ENCODE measurements at places on chromosomes 7 and 10.

DNA sequence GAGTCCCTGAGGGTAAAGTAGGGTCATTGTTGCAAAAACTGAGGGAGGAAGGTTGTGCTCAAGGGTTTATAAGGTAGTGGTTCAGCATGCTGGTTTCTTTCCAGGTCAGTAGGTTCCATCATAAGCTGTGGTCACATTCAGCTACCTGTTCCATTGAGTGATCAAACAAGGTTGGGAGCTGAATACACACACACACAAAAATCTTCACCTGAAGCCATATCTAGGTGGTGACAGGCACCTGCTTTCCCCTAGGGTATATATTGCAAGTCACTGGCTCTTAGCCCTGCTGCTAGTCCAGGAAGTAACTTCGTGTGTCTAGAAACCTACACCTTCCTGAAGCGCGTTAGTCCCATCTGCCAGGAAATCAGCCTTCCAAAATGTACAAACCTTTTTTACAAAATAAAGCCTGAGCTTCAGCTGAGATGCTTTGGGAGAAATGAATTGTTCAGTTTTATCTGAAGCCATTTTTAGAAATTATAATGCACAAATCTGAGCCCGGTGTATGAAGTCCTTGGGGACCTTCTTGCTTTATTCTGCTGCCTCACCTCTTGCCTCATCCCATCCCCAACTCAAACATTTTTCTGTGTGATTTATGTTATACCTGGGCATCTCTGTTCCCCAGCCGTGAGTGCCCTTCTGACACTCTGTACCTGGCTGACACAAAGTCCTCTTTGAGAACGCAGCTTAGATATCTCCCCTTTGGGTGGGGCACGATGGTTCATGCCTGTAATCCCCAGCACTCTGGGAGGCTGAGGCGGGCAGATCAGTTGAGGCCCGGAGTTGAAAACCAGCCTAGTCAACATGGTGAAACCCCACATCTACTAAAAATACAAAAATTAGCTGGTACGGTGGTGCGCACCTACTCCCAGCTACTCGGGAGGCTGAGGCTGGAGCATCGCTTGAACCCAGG is 10.6 kb upstream of the LAMTOR4 start:
- DNase-seq: no peak

DNA sequence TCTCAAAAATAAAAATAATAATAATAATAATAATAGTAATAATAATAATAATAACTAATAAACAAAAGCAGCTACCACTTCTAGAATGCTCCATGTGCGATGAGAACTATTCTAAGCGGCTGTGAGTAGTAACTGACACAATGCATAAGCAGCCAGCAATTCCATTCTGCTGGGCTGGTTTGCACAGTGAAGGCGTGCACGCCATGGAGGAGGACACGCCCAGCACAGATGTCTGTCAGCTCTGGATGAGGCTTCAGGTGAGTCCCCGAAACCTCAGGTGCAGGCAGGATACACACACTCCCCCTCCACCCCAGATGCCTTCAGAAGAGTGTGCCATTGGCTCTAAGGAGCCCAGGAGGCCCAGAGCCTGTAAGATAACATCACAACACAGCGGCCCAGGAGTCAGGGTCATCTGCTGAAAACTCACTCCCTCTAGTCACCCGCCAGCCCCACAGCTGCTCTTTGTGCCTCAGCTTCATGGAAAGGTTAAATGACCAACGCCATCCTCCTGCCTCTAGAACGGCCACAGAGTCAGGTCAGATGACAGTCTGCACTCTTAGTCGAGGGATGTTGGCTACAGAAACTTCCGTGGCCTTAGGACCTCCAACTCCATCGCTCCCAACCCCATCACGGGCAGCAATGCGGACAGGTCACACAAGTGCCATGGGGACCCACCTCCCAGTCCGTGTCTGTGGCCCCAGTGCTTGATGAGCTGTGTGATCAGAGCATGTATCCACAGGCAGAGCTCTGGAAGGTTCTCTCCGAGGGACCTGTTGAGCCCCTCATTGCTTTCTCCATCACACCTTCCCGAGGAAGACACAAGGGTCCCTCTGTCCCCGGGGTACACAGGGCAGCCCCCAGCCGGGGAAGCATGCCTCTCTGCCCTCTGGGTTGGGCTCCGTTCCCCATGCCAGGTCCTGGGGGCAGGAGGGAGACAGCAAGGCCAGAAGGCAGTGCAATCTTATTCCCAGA is 103.9 kb downstream of the CTBP2 start:
- no peak for DNase-seq

- DNase-seq: no peak
Observed at GRCh38 chr7:1455241-1455939, 3.9 kb downstream of the MICALL2 start.

DNA sequence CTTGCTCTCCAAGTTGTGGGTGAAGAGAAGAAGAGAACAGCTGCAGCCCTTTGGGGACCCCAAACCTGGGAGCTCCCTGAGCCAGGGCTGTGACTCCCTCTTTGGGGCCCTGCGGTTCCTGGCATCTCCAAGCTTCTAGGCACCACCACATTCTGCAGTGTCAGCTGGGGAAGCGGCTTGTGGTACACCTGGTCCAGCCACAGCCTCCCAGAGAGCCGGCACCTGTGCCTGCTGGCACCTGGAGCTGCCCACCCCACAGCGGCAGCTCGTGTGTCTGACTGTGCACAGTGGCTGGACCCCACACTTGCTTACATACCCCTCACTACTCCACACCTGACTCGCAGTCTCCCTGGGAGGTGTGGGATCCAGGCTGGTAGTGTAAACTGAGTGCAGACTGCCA is 23.5 kb downstream of the FAM241B start:
- DNase-seq: no peak

DNA sequence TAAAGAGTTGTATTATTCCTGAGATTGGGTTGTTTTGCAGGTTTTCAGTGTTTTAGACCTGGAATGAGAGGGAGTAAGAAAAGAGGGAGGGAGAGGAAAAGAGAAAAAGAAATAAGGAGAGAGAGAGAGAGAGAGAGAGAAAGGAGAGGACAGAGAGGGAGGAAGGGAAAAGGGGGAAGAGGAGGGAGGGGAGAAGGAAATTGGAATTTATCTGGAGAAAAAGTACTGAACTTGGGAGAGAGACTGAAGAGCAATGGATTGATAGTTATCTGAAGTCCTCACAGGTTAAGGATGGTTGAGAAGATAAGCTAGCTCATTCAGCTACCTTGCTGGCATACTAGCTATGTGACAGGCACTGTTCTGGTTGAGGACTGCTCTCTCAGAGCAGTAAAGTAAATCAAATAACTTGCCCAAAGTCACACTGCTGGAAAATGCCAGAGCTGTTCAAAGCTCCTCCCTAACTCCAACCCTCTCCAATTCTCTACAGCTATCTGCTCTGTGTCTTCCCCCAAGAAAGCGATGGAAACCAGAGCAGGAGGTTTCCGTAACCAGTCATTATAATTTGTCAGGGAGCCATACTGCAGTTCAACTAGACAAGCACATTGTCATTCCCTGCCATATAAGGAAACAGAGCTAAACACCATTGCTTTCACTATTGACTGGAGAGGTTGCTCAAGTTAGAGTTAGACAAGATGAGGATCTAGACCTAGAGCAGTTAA is 10.7 kb downstream of the CALD1 start:
- no peak for DNase-seq

DNA sequence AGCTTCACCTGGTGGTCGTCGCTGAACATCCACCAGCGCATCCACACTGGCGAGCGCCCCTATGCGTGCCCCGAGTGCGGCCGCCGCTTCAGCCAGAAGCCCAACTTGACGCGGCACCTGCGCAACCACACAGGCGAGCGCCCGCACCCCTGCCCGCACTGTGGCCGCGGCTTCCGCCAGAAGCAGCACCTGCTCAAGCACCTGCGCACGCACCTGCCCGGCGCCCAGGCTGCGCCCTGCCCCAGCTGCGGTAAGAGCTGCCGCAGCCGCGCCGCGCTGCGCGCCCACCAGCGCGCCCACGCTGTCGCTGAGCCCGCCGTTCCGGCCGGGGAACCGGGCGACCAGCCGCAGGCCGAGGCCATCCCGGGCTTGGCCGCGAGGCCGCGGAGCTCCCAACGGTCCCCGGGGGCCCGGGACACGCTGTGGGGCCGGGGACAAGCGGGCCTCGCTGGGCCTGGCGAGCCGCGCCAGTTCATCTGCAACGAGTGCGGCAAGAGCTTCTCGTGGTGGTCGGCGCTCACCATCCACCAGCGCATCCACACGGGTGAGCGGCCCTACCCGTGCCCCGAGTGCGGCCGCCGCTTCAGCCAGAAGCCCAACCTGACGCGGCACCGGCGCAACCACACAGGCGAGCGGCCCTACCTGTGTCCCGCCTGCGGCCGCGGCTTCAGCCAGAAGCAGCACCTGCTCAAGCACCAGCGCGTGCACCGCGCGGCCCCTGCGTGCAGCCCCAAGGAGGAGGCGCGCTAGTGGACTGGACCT is 18.4 kb downstream of the ZNF775 start:
- DNase-seq: no peak

DNA sequence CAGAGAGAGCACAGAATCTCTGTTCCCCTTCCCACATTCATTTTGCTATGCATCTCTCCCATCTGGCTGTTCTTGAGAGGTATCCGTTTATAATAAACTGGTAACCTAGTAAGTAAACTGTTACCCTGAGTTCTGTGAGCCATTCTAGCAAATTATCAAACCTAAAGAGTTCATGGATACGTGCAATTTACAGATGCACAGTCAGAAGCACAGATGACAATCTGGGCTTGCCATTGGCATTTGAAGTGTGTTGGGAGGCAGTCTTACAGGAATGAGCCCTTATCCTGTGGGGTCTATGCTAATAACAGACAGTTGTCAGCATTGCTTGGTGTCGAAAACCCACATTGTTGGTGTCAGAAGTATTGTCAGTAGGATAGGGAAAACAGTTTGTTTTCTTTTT is 151.8 kb downstream of the CFTR start:
- DNase-seq: no peak

DNA sequence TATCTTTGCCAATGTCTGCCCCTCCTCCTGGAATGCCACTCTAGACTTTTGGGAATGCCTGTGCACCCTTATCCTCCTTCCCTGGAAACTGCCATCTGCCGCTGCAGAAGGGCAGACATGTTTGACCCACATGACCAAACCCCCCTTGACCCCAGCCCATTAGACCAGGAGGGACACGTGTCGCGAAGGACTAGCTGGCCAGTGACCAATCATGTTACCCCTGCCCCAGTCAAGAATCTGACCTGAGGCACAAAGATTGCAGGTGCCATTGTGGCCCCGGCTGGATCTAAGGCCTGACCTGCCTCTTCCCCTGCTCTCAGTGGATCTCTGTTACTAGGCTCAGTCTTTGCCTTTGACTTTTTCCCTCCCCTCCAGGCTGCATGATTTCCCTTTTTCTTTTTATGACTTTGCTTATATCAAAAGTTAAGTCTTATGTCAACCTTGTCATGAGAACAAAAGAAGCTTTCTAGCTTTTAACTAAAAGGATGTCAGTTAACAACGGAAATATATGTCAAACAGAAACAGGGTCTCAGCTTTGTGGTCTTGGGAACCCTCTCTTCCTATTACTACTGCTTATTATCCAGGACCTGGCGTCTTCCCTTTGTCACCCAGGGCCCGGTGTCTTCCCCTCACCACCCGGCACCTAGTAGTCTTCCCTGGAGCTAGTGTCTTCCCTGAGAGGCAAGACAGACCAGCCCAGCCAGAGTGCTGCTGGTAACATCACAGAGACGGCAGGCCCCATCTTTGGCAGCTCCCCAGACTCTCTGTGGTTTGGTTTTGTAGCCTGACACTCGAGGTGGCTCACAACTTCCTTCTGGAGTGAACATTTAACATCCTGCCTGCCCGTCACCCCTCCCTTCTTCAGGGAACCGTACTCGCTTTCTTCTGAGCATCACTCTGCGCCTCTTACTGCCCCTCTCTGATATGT is 24.4 kb upstream of the PPIF start:
- peak; percentile 67 for DNase-seq

DNA sequence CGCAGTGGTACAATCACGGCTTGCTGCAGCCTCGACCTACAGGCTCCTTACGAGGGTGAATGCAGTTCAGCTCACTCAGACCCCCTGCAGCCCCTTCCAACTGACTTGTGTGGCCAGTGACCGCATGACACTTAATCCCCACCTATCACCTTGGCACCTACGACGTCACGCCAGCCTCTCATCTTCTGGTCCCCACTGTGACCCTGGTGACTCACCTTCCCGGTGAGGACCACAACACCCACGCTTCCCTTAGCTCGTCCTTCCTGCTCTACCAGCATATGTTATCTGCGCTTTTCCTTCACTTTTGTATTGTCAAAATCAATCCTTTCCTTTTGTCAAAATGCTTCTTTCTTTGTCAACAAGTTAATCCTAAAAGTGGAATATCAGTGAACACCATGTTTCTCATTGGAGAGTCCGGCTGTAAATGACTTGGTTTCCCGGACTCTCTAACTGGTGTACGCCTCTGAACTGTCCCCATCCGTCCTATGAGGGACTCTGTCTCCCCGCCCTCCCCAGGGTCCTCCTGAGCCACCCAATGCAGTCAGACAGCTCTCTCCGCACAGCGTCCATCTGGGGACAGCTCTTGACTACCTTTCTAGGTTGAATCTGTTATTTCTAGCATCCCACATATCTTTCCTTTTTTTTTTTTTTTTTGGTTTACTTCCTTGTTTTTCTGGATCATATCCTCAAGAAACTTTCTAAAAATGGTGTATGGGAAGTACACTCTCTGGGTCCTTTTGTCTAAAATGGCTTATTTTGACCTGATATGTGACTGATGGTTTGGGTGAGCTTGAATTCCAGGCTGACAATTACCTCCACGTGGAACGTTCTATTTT is 37.3 kb downstream of the CFAP46 start:
- no peak for DNase-seq

DNA sequence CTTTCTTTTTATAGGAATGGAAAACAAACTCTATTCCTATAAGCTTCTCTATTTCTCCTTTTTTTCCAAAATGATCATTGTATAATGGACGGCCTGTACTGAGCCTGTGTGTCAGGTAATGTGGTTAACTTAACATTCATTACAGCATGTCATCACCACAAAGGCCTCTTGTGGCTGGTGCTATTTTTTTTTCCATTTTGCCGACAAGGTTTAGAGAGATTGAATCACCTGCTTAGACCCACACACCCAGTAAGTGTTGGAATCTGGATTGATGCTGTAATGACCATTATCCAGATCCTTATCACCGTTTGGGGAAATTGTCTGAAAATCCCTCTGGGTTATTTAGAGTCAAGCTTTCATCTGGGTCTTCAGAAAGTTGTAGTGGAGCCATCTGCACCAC is 18.5 kb downstream of the AKR1B15 start:
- DNase-seq: no peak

DNA sequence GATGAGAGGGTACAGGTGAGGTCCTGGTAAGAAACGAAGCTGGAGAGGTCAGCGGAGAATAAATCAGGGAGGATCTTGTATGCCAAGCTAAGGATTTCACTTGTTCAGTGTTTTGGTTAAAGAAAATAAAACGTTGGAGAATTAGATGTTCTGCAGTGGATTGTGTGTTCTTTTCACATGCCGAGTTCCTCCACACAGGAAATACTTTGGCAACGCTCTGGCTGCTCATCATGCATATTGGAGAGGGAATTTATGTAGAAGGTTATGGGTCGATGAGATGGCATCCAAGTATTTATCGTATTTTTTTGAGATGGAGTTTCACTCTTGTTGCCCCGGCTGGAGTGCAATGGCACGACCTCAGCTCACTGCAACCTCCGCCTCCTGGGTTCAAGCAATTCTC is 11.0 kb downstream of the RPS24 start:
- DNase-seq: no peak

GRCh38 chr10:44908936-44909630 is 2.1 kb upstream of the TMEM72 start:
- no peak for DNase-seq

Data from bone marrow (tissue), 2 donors.